ENCODE measurements at places on chromosomes 7 and 10.

- no peak for DNase-seq
Measured at GRCh38 chr10:117514971-117515370, 27.6 kb upstream of the EMX2 start.

- peak; percentile 44 for DNase-seq
Measured at GRCh38 chr7:140478246-140479061, 851 bp downstream of the MKRN1 start.

- no peak for DNase-seq
Measured at GRCh38 chr7:97187067-97187466, 69.6 kb downstream of the SDHAF3 start.

GRCh38 chr7:106015381-106016218, 52.5 kb downstream of the CDHR3 start:
- DNase-seq, result no peak

DNA sequence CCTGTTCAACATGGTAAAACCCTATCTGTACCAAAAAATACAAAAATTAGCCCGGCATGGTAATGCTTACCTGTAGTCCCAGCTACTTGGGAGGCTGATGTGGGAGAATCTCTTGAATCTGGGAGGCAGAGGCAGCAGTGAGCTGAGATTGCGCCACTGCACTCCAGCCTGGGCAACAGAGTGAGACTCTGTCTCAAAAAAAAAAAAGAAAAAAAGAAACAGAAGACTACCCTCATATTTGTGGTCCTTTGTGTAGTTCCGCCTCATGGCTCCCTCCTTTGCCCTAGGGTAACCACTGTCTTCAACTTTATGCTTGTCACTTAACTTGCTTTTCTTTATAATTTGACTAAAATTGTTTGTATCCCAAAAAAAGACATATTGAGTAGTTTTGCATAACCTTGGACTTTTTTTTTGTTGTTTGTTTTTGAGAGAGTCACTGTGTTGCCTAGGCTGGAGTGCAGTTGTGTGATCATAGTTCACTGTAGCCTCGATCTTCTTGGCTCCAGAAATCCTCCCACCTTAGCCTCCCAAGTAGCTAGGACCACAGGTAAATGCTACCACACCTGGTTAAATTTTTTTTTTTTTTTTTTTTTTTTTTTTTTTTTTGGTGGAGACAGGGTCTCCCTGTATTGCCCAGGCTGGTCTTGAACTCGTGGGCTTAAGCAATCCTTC, 3.7 kb downstream of the ZNF487 start:
- DNase-seq, result no peak

DNA sequence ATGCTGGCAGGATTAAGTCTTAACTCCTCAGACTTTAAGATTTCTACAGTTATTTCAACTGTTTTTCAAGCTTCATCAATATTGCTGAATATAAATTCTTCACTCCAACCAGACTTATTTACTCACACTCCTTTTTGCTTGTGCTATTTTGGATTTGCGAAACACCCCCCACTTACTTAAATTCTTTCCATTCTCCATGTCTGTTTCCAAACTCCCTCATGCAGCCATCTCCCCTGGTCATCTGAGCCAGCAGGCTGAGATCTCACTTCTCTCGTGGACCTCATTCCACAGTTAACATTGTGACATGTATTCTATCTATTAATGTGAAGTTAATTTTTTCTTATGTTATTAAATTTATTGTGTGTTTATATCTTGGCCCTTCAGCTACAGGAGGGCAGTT, 188.9 kb upstream of the HDAC9 start:
- DNase-seq, result no peak

- no peak for DNase-seq
Measured at GRCh38 chr10:13938950-13939349, 352.2 kb downstream of the PRPF18 start.

DNA sequence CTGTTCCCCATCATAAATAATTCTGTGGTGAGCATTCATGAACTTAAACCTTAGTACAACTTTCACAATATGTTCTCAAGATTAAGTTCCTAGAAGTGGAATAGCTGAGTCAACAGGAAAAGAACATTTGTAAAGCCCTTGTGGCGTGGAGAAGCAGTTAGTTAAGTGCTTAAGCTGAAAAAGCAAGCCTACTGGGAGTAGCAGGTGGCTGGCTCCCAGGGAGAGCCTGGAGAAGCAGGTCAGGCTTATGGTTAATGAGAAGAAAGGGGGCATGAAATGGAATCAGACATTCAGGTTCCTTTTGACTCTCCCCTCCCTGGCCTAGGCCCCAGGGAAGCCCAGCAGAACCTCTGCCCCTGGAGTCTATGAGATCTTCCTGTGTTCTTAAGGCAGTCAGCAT, 35.3 kb downstream of the VSTM4 start:
- no peak for DNase-seq

GRCh38 chr10:92763634-92764155, 73.9 kb downstream of the HHEX start:
- no peak for DNase-seq
